ENCODE measurements at places on chromosomes 5 and 9. TPM values are rescaled to one million over a fixed set of nuclear protein-coding genes. Genes with fewer than 3 reads are reported as not detected.

Gene NEURL1B
- total RNA-seq, result 7.6 TPM

GRCh38 chr5:135498637-135498995, 37.1 kb downstream of the NEUROG1 start:
- peak; percentile 37 for DNase-seq

DNA sequence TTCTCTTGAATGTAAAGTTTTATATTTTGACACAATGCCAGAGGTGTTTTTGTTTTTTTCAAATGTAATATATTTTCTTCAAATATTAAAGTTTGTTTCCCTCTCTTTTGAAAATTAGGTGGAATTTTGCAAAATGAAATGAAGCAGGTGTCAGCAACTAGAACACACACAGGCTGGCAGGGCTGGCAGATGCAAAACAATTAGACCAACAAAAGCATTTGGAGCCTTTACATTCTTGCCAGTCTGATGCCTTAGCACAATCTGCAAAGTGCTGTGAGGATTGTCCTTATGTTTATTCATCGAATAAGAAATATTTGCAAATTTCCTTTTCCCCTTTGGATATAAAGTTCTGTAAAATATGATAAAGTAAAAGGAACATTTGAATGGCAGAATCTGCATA, 1063.9 kb downstream of the CDH9 start:
- no peak for DNase-seq

Gene POU5F2
- total RNA-seq, result 0.29 TPM

- DNase-seq, result no peak
Measured at GRCh38 chr9:78351816-78352215, 54.9 kb downstream of the PSAT1 start.

Gene STPG3
- 0.31 TPM for total RNA-seq

DNA sequence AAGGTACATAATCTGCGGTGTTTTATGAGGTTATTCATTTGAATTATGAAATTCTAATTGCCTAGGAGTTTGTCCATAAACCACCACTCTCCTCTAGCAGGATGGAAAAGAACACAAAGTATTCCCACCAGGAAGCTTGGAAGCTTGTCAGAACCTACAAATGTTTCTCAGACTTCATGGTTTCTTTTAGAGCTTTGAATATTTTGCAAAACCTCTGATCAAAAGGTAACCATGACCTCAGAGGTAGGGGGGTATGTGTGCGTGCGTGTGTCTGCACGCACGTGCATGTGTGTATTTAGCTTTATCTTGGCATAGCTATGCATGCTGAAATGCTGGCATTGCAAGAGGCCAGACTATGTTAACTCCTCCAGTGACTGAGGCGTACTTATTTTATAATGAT, 847.0 kb downstream of the TLE1 start:
- no peak for DNase-seq

GRCh38 chr5:62506659-62507460, 71.8 kb upstream of the LRRC70 start:
- DNase-seq, result no peak

GRCh38 chr9:6590334-6590733, 55.2 kb downstream of the GLDC start:
- DNase-seq, result no peak

GRCh38 chr5:98497418-98497817, 276.0 kb upstream of the RGMB start:
- no peak for DNase-seq

DNA sequence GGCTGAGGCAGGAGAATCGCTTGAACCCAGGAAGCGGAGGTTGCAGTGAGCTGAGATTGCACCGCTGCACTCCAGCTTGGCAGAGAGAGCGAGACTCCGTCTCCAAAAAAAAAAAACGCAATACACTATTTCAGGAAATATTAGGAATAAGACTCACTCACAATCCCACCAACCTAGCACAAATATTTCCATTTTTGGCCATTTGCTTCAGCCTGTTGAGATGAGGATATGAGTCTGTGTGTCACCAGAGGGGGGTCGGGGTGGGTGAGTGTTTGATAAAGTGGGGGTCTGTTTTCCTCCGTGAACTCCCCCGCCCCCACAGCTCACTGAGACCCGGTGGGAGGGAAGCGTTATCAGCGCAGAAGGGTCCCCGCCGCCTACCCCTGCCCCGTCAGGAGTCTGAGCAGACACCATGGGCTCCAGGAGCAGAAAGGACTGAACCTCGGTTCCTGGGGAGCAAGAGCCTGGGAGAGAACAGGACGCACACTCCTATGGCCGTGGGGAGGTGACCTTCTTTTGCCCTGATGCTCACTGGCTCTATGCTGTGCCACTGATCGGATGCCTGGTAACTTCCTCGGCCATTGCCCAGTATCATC, 153.8 kb upstream of the PHYKPL start:
- no peak for DNase-seq

Measured in type B pancreatic cell (in vitro differentiated cells).